ENCODE measurements at places on chromosomes 11 and 22.

GRCh38 chr22:22878211-22878570, 9.4 kb upstream of the IGLL5 start:
- no peak for DNase-seq

- no peak for DNase-seq
Measured at GRCh38 chr11:76257074-76257719, 50.9 kb upstream of the WNT11 start.

DNA sequence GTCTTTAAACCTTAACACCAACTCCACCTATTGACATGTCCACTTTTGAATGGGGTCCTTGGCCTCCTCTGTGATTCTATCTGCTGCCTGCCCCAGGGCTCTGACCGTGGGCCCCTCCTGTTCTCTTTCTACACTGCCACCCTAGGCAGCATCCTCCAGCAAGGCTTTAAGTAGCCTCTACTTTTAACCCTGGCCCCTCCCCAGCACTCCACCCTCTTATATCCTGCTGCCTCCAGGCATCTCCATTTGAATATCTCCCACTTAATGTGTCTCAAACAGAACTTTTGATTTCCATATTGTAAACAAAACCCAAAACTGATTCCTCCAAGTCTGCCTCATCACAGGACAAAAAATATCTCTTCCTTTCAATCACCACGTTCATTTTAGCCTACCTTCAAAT, 90.5 kb upstream of the ARHGAP32 start:
- no peak for DNase-seq

DNA sequence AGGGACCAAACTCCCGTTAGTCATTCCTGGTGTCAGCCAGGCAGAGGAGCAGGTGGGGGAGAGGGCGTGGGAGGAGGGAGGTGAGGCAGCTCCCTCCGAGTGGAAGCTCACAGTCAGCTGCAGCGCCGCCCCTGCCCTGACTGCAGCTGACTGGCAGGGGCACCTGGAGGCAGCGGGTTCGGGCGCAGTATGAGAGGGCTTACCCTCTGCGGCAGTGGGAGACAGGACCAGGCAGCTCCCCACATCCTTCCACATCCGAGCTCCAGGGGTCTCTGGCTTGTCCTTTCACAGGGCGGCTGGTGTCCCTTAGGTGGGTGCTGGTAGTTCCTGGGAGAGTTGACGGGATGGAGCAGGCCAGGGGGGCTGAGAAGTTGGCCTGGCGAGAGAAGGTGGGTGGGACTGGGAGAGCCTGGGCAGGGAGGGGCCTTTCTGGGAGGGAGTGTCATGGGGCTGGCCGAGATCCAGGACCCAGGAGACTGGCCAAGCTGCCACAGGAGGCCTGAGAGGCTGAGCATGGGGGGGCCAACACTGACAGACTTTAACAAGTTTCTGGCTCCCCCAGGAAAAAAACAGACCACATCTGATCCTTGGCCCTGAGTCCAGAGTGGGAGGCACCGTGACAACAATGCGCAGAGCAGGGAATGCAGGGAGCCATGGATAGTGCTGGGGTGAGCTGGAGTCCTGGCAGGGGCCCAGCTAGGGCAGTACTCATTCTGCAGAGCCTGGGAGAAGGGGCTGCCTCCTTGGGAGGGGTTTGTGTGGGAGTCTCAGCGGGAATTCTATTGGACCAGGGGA, 4.9 kb downstream of the ADORA2A start:
- DNase-seq: no peak

DNA sequence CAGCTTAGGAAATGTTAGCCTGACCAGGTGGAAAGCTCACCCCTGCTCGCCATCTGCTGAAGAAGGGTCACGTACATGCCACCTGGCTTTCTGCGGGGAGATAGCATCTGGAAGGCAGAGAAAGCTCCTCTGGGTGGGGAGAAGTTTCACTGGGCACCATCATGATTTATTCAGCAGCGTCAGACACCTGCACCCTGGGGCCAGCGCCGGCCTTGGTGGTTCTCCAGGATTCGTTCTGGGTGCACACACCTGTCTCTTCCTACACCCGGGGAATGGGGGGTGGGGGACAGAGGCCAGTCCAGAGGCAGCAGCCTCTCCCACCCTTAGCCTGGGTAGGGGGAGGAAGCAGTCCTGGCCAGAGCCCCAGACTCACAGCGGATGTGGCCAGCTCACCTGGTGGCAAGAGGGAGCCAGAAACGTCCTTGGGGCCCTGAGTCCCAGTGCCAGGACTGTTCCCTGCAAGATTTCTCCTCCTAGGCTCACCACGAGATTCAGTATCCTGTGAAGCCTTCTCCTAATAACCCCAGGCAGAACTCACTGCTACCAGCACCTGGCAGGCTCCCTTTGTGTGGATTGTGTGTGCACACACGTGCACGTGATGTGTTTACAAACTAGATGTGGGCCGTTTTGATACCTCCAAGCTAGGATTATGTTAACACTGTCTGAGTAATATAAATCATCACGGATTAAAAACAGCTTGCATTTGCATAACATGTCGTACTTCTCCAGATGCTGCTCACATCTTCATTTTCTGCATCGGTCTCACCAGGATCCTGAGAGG, 17.3 kb upstream of the RASD2 start:
- DNase-seq: peak; percentile 53

DNA sequence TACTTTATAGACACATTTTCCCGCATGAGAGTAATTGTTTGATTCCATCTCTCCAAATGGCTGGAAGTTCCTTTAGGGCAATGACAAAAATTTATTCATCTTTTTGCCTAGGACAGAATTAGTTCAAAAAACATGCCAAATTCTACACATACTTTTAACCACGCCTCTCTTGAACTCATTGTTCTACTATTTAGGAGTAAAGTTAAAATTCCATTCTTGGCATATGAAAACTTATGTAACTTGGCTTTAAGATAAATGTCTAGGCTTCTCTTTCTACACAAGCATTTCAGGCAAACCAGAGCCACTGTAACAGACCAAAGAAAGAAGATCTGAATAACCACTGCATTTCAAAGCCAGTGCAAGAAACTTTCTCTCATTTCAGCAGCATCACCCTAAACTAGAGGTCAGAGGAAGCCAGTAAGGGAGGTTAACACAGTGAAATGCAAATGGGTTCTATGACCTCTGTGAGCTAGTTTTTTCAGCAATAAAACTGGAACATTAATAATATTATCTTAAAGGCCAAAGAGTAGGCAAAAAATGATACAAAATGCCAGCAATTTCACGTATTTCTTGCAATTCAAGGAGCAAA, 73.0 kb downstream of the RSF1 start:
- DNase-seq: no peak

DNA sequence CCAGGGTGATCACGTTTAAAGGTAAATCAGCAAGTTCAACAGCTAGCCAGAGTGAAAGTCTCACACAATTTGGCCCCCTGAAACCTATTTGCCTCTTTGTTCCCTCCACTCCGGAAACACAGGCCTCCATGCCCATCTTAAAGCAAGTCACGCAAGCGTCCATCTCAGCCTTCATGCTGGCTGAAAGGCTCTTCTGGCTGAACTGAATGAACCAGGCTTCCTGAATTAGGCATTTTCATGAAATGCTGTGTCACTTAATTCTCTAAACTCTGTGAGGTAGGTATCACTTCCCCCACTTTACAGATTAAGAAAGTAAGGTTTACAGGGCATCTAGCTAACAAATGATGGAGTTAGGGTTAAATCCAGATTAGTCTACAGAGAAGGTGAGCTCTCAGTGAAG, 1.4 kb downstream of the SLC25A17 start:
- DNase-seq: no peak

GRCh38 chr11:33475993-33476392, 218.8 kb downstream of the HIPK3 start:
- DNase-seq: no peak

- DNase-seq: no peak
Measured at GRCh38 chr22:47419239-47419638, 656.8 kb downstream of the TBC1D22A start.

- peak; percentile 13 for DNase-seq
Measured at GRCh38 chr22:45248832-45249561, 8.3 kb upstream of the KIAA0930 start.

GRCh38 chr11:72478669-72479068, 44.3 kb upstream of the CLPB start:
- no peak for DNase-seq

- no peak for DNase-seq
Measured at GRCh38 chr11:123590296-123590912, 64.0 kb downstream of the SCN3B start.

DNA sequence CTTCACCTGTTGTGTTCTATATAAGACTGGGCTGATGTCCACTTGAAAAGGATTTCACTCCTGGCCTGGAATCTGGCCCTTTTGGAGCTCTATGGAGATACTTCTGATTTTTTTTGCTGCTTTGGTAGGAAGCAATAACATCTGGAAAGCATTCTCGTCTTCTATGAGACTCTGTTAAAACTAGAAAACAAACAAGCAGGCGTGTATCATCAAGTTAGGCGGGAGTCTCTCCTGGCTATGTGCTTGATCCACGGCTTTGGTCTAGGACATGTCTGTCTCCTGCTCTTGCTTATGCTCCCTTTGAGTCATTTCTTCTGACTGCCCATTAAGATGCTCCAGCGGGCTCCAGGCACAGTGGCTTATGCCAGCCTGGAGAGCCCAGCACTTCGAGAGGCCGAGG, 121.4 kb upstream of the TTC12 start:
- DNase-seq: no peak

GRCh38 chr22:49543876-49544275, 283.8 kb downstream of the BRD1 start:
- DNase-seq: no peak

DNA sequence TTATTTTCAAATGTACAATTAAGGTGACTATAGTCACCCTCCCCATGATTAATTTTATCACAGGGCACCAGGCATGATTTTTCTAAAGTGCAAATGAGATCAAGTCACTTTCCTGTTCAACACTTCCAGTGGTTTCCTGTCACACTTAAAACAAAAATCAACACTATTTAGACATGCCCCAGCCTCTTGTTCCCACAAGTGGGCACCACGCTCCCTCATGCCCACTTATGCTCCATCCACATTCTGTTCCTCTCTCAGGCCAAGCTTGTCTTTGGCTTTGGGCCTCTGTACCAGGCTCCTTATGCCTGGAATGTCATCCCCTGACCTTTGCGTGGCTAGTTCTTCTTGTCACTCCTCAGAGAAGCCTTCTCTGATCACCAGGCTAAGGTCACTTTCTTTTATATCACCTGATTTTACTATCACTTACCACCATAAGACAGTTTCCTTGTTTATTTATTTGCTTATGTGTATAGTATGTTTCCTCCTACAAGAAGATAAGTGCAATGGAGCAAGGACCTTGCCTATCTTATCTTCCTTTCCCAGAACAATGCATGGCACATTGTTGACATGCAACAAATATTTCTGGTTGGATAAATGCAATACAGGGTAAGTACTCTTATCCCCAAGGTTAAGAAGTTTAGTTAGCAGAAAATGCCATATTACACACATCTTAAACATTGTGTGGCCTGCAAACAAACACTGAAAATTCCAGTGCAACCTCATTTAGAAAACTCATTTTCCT, 50.9 kb upstream of the PANX1 start:
- peak; percentile 34 for DNase-seq

DNA sequence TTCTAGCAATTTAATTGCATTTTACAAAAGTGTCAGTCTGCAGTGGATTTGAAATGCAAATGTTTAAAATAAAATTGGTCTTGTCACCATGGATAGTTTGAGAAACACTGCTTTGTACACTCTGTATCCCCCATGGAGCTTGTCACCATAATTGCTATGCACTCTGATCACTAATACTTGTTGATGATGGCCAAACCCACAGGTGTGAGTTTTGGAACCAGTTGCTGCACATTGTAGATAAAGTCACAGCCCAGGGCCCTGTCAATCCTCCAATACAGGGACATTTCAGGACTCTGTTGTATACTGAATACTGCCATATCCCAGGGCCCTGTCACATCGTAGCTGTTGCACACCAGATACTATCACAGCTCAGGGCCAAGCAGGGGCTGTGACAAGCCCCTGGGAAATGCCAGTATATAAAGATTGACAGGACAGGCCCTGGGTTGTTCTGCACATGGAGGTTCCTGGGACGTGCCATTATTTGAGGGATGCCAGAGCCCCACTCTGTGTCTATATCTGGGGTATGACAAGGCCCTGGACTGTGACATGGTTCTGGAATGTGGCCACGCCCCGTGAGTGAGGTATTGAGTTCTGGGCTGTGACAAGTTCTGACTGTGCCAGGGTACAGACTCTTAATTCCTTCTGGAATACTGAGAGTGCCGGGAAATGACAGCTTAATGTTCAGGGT, 27.9 kb upstream of the SMPD1 start:
- no peak for DNase-seq

DNA sequence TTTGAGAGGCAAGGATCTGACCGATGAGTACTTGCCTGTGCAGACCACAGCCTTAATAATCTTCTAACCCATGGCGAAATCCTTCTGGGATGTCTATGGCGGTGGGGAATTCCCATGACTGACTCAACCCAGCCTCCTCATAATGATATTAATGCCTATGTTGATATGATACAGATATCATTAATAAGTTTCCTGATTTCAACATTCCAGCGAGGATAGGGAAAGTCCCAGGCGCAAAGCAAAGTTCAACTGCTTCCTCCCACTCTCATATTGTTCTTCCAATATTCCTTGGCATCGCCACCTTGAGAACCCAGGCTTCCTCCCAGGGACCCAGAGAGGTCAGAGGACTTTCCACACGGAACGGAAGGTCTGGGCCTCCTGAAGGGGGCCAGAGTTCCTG, 110.3 kb upstream of the TMEM45B start:
- no peak for DNase-seq

GRCh38 chr11:121672630-121673487, 220.1 kb upstream of the SORL1-AS1 start:
- DNase-seq: no peak

- no peak for DNase-seq
Measured at GRCh38 chr22:39343259-39344045, 6.3 kb upstream of the SYNGR1 start.

- DNase-seq: no peak
Measured at GRCh38 chr11:35029979-35030682, 108.8 kb upstream of the CD44 start.

DNA sequence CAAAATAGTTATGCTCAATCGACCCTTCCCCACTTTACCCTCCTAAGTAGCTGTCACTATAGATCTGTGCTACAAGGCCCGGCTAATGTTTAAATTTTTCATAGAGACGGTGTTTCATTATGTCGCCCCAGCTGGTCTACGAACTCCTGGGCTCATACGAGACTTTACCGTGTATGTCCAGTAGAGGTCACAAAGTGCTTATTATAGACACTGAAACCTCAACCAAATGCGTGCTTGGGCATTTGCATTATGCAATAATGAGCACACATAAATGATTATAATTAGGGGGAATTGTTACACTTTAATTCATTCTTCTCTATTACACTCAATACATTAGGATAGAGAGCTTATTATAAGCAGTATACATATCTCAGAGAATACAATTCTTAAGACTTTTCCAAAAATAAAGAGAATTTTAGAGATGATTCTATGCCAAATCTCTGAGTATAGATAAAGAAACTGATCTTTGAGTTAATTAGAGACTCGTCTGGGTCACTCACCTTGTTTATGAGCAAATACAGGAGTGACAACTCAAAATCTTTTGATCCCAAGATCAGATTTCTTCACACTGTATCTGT, 12.5 kb upstream of the MRPL16 start:
- peak; percentile 33 for DNase-seq

GRCh38 chr11:8258784-8259183, 4.9 kb downstream of the LMO1 start:
- no peak for DNase-seq
